ENCODE measurements at places on chromosomes 5 and 9.

GRCh38 chr5:137573376-137573775 lies 74.2 kb upstream of the SPOCK1 start:
- DNase-seq, result no peak

- no peak for DNase-seq
Measured at GRCh38 chr5:178368274-178368673, 135.7 kb upstream of the PHYKPL start.

- no peak for DNase-seq
Measured at GRCh38 chr9:29730163-29730562, 2156.9 kb upstream of the C9orf72 start.

DNA sequence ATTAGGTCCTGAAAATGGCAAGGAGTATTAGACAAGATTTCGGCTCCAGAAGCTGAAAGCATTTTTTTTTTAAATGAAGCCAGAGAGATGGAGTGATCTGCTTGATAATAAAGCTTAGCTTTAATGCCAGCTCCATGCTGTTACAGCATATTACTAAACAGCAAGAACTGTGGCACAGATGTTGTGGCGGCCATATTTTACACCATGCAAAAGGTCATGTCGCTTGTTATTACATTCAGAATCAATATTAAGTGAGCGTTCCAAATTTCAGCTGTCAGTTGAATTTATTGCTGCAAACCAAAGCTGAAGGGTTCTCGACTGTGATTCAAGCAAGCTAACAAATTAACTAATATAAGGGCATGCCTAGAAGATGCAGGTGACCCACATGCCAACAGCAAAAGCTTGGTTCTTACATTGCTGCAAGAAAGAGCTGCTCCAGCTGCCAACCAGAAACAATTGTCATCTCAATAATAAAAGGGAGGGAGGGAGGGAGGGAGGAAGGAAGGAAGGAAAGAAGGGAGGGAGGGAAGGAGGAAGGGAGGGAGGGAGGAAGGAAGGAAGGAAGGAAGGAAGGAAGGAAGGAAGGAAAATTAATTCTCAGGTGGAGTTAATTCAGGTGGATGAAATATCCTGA lies 517.7 kb upstream of the WWC1 start:
- no peak for DNase-seq

DNA sequence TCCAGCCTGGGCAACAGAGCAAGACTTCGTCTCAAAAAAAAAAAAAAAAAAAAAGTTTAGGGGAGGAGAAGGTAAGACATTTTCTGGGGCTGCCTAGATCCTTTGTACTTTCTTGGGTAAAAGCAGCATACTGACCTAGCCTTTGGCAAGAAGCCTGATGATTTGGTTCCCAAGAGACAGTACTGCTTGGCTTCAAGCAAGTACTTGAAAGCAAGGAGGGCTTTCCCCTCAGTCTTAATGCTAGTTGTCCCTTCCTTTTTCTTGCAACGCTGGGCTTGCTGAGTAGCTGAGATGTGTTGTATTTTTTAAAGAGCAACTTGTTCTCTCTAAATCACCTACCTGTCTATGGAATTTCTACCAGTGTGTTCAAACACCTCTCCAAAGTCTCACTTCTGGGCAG lies 76.2 kb downstream of the INSYN2B start:
- peak; percentile 48 for DNase-seq

DNA sequence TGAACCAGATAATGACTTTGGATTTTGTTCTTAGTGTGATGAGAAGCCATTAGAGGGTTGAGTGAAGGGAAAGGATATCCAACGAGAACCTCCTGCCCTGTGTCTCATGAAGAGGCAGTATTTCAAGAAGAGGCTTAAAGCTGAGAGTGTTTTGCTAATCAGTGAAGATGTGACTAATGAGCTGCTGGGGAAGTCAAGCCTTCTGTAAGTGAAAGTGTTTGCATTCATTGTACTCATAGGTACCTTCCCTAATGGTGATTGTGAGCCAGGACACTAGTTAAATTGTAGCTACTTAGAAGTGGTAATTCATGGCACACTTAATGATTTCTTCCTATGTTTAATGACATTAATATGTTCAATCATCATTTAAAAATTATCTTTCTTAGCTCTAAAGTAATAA lies 23.7 kb downstream of the PIP5K1B start:
- DNase-seq, result no peak

GRCh38 chr9:30235068-30235467 lies 2149.4 kb upstream of the ACO1 start:
- DNase-seq, result no peak

GRCh38 chr9:967436-967835 lies 9.0 kb upstream of the DMRT3 start:
- DNase-seq, result no peak

- peak; percentile 17 for DNase-seq
Measured at GRCh38 chr5:23257656-23258055, 249.8 kb upstream of the PRDM9 start.

- DNase-seq, result peak; percentile 73
Measured at GRCh38 chr5:146340260-146341081, 1.8 kb downstream of the POU4F3 start.

DNA sequence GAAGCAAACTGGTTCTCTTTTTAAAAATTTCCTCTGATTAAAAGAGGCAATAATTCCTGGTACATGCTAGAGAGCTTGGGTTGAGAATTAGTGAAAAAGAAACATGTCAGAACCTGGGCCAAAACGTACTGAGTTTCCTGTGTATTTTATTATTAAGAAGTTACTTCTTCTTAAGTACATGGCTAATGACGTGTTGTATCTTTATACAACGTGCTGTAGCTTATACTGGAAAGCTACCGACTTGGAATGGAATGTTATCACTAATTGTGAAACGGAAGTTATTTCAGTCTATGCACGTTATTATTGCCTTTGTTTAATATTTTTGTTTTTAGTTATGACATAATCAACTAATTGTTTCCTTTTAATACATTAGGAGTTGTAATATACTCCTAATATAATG lies 43.1 kb downstream of the ZNF366 start:
- DNase-seq, result no peak

- no peak for DNase-seq
Measured at GRCh38 chr5:171783051-171783450, 2.6 kb upstream of the SMIM23 start.

DNA sequence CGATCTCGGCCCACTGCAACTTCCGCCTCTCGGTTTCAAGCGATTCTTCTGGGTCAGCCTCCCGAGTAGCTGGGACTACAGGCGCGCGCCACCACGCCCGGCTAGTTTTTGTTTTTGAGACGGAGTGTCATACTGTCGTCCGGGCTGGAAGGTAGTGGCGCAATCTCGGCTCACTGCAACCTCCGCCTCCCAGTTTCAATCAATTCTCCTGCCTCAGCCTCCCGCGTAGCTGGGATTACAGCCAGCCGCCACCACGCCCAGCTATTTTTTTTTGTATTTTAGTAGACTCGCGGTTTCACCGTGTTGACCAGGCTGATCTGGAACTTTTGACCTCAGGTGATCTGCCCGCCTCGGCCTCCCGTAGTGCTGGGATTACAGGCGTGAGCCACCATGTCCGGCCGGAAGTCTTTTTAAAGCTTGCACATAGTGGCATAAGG lies 1.2 kb downstream of the SMC5 start:
- DNase-seq, result no peak

DNA sequence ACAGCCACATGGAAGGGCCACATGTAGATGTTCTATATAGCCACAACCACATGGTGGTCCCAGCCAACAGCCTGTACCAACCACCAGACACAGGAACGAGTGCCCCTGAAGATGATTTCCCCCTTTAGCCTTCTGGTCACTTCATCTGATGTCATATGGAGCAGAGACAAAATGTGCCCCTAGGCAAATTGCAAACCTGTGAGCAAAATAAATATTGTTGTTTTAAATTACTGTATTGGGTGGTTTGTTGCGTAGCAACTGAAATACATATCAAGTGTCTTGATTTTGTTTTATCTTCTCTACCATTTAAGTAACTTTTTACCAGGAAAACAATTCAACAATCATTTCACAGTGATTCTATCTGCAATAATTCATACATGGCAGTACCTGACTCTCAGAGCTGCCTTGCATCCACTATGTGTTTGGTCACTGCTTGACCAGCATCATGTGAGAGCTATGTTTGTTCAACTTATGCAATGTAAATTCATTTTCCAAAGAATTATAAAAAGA lies 142.5 kb upstream of the VLDLR start:
- no peak for DNase-seq

- no peak for DNase-seq
Measured at GRCh38 chr9:133716564-133717112, 21.5 kb downstream of the SARDH start.
